ENCODE measurements at places on chromosomes 6 and 20.

DNA sequence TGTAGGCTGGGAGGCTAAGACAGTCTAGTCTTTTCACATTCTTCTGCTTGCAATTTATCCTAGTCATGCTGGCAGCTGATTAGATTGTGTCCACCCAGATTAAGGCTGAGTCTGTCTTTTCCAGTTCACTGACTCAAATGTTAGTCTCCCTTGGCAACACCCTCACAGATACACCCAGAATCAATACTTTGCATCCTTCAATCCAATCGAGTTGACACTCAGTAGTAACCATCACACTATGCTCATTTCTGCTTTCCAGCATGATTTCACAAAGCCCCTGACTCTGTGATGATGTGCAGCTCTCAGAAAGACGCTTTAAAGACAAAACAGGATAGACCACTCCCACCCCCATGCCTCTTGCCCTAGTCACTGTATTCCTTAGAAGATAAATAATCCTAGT lies 693.0 kb downstream of the HTR1B start:
- DNase-seq, result no peak

DNA sequence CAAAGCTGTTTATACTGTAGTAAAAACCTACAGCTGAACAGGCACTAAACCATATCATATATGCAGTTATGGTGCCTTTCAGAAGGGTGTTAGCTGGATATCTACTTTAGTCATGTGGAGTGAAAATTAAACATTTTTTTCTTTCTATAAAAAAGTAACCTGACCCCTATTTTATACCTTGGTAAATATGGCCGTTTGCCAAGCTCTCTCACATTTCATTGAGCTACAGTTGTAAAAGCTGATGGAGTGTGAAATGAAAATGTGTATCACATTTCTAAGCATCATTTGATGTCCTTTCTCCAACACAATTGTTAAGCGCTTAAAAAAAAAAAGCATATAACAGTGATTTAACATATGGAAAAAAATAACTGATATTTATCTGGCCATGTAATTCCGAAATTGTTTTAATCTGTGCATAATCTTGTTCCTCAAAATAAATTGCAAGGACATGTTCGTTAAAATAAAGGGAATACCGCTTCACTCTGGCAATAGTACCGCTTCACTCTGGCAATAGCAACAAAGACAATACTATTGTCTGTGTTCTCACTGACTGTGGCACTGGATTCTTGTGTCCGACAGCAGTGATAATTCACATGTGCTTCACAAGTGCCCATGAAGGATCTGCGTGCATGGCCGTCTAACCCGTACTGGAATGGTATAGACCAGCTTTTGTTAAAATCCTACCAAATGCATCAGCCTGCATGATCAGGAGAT lies 391.8 kb upstream of the SOX4 start:
- no peak for DNase-seq

GRCh38 chr6:75498862-75499261 lies 5.3 kb upstream of the FILIP1 start:
- DNase-seq, result no peak

DNA sequence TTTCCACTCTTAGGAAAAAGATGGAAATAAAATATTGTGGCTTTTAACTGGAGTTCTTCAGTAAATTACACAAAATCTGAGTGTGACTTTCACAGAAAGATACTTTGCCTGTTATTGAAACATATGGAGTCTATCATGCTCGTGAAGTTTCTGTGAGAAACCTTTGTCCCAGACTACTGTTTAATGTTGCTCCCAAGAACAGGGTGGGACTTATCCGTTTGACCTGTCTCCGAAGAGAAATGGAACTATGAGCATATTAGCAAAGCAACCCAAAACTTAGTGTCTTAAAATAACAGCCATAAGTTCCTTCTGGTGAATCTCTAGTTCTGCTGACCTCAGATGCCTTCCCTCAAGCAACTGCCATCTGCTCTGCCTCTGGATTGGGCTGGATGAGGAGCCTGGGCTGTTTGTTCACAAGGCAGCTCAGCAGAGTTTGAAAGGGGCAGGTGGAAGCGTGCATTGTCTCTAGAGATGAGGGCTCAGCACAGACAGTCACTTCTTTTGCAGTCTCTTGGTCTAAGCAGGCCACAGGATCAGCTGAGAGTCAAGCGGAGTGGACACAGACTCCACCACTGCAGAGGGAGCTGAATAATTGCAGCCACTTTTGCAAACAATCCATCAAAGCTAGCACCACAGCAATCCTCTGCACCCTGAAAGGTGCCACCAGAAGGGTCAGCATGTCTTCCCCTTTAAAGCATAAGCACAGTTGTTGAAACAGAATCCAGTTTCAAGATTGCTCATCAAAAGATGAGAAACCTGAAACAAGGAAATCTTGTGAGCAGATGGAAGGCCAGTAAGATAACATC lies 52.8 kb downstream of the MYB start:
- DNase-seq, result no peak

DNA sequence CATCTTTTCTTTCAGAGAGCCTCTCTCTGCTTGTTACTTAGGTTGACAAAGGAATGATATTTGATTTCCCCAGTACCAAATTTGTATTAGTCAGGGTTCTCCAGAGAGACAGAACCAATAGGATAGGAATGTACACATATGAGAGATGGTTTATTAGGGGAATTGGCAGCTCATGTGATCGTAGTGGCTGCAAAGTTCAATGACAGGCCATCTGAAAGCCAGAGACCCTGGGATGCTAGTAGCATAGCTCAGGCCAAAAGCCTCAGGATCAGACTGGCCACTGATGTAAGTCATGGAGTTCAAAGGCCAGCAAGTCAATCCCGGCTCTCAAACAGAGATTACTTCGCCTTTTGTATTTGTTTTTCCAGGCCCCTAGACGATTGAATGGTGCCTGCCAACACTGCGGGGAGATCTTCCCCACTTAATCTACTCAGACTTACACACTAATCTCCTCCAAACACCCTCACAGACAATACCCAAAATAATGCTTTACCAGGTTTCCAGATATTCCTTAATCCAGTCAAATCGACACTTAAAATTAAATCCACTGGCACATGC lies 215.5 kb downstream of the ALDH8A1 start:
- DNase-seq, result no peak

DNA sequence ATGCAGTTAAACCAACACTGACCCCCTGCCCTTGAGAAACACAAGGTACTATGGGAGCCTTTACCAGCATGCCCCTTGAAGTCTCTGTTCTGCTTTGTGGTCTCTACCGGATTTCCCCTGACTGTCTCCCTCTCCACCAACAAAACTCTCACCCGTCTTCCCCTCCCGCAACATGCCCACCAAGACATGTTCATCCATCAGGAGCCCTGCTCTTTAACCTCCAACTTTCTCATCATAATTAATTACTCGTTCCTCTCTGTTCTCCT lies 1.1 kb downstream of the ZNF165 start:
- no peak for DNase-seq

GRCh38 chr6:34560366-34561226 lies 4.5 kb upstream of the SPDEF start:
- no peak for DNase-seq

DNA sequence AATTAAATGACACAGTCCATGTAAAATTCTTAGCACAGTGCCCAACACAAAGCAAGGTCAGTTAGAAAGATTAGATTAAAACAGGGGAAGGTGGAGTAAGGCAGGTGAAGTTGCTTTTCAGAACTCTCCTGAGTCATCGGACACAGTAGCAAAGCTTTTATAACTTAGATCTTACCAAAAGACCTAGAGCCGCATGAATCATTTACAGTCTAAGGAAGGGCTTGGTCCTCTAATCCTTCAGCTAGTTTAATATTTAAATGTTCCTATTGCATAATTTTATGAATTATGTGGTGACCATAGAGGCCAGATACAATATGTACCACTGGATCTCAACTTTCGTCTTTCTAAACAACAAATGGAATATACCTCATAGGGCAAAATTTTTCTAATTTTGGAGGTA lies 202.1 kb upstream of the SNX9 start:
- DNase-seq, result no peak

- no peak for DNase-seq
These were observed 209.3 kb downstream of the ALDH8A1 start for GRCh38 chr6:134740473-134741199.
